ENCODE measurements at places on chromosomes 16 and 17. TPM values are rescaled to one million over a fixed set of nuclear protein-coding genes. Genes with fewer than 3 reads are reported as not detected.

GRCh38 chr17:82388223-82388921 is 16.8 kb downstream of the UTS2R start:
- DNase-seq = peak; percentile 75

- no peak for DNase-seq
These were observed 291.9 kb upstream of the ZFHX3 start for GRCh38 chr16:73339821-73340220.

- no peak for DNase-seq
These were observed 40.8 kb downstream of the METRNL start for GRCh38 chr17:83119987-83120864.

DNA sequence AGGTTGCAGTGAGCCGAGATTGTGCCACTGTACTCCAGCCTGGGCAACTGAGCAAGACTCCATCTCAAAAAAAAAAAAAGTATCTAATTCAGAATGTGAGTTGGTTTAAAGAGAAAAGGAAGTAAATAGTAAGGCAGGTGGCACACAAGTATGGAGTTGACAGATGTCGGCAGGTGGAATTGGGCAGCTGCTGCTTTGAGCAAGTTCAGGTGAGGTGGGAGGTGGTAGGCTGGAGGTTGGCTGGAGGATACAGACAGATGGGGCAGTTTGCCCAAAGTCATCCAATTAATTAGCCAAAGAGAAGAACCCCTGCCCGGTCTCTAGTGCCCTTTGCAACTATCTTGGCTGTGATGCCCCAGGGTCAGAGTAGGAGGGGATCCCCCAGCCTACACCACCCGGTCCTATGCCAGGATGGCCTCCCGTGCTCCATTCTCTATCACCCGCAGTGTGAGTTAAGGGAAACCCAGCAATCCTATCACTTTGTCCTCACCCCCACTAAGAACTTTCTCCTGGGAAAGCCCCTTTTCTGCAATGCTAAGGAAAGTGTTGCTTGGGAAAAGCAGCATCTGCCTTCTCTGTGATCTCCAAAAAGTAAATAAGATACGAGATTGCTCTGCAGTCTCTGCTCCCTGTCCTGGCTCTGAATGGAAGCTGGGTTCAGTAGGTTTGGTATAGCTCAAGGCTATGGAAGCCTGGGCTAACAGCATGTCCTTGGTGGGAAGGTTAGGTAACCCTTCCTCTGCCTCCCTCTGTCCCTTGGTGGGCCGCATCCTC is 32.2 kb downstream of the SLC12A3 start:
- DNase-seq = no peak

- no peak for DNase-seq
These were observed 62.0 kb upstream of the CRHR1 start for GRCh38 chr17:45722161-45722560.

GRCh38 chr17:64709481-64709880 is 47.4 kb upstream of the SMURF2 start:
- no peak for DNase-seq

- no peak for DNase-seq
These were observed 136.8 kb upstream of the CES5A start for GRCh38 chr16:56011808-56012481.

DNA sequence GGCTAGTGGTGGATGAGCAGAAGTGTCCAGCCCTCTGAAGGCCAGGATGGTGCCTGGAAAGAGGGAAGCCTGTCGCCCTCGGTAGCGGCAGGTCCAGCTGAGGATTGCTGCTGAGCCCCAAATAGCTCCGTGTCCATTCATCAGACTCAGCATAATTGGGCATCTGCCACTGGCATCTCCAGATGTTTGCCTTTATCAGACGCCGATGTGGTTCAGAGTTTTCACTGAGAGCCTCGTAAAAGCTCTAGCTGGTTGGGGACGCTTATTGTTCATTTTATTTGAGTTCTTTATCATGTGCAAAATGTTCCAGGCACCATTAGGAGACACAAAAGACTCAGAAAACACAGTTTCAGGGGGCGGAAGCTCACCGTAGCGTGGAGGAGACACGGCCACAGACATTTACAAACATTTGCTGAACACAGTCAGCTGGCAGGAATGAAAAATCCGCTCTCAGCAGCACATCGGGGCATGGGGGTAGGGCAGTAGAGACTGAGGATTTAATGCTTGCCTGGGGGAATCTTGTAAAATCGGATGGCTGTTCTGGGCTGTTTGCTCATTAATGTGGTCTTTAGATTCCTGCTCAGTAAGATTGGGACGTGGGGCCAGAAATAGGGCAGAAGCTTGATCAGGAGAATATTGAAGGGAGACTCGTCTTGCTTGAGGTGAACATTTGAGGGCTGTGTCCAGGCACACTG is 41.7 kb downstream of the SMPD3 start:
- DNase-seq = no peak

BRCA1 gene
- total RNA-seq = 3.2 TPM

PRCD gene
- total RNA-seq = not detected

TMEM92 gene
- not detected for total RNA-seq

CDK3 gene
- total RNA-seq = not detected

AFMID gene
- 4.5 TPM for total RNA-seq

PLLP gene
- total RNA-seq = 2.1 TPM

KRTAP9-4 gene
- not detected for total RNA-seq

C17orf50 gene
- not detected for total RNA-seq

Measured in adrenal gland (tissue), 19 donors.